Activated CD8-positive, alpha-beta memory T cell treated with anti-CD3 and anti-CD28 coated beads, Interleukin-2, amount 10 ng/mL, durations not matched to agents 7 days and 5 days (primary cell): ENCODE measurements at places on chromosomes 7 and 10. TPM values are rescaled to one million over a fixed set of nuclear protein-coding genes. Genes with fewer than 3 reads are reported as not detected.

Gene STEAP1B
- not detected for total RNA-seq

Gene NPSR1
- total RNA-seq = not detected

Gene DRGX
- total RNA-seq = not detected

Gene ANKRD30A
- not detected for total RNA-seq

Gene CTAGE4
- total RNA-seq = 1.8 TPM

Gene ADARB2
- not detected for total RNA-seq

Gene RADIL
- total RNA-seq = not detected

Gene LRRN3
- total RNA-seq = 82.3 TPM

DNA sequence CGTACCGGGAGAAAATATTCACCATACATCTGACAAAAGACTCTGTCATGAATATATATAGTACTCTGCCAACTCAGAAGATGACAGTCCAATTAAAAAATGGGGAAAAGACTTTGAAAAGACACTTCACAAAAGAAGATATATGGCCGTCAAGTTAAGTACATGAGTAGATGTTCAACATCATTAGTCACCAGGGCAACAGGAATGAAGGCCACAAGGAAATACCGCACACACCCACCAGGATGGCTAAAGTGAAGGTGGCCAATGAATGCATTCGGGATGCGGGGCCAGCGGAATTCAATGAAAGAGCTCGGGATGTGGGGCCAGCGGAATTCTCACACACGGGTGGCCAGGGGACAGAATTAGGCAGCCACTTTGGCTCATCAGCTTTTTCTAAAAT is 42.2 kb downstream of the MAD1L1 start:
- no peak overlapping the region for H3K27ac ChIP-seq
- no peak overlapping the region for H3K4me3 ChIP-seq
- H3K36me3 ChIP-seq = peaks cover 25% of the 10 kb centered on the region
- DNase-seq = no peak

DNA sequence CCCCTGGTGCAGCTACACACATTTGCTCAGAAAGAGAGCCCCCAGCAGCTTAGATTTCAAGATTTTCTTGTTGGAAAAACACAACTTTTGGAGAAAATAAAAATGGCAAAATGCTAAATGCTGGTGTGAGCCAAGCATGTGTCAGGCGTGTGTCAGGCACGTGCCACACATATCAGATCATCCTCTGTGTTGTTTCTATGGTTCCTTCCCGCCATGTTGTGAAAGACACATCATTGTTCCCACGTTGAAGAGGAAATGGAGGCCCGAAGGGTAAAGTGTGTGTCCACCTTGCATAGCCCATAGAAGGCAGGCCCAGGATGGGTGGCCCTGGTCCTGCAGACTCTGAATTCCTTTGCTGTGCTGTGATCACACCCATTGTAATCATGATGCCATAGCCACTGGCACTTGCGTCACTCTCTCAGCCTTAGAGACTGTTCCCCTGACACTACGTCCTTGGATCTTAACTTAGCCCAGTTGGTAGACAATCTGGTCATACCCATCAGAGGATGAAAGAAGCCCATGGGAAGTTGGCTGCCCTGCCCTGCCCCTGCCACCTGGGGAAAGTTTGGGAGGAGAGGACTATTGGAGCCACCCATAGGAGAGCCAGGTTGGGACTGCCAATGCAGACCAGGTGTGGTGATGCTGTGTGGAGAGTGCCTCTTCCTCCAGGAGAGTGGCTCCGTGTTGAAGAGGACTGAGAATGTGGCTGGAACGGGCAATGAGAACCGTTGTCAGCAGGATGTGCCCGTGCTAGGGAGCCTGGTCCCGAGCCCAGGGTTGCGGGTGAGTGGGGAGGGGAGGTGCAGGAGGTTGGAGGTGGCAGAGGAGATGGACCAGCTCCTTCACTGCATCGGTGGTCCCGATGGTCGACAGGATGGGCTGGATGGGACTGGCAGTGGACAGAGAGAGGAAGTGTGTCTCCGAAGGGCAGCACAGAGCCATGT is 65.6 kb upstream of the IGFBP3 start:
- no peak for DNase-seq
- H3K4me1 ChIP-seq = no peaks in the 10 kb centered on the region
- no peak overlapping the region for H3K4me3 ChIP-seq
- H3K36me3 ChIP-seq = no peaks in the 10 kb centered on the region
- H3K27me3 ChIP-seq = no peaks in the 10 kb centered on the region
- no peak overlapping the region for H3K27ac ChIP-seq

DNA sequence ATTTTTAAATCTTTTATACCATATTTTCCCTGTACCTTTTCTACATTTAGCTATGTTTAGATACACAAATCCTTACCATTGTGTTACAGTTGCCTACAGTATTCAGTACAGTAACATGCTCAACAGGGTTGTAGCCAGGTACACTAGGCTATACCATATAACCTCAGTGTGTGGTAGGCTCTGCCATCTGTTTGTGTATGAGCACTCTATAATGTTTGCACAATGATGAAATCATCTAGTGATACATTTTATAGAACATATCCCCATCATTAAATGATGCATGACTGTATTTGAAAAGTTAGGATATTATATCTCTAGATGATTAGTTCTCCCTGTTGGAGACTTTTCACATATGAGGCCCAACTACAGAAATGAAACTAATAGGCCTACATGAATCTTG is 188.6 kb downstream of the STK31 start:
- no peak for DNase-seq
- H3K4me1 ChIP-seq = peaks cover 23% of the 10 kb centered on the region
- peaks cover 17% of the 10 kb centered on the region for H3K27me3 ChIP-seq
- H3K4me3 ChIP-seq = no peak overlapping the region
- H3K27ac ChIP-seq = no peak overlapping the region
- H3K36me3 ChIP-seq = no peaks in the 10 kb centered on the region

GRCh38 chr7:23710000-23710399 is at the start of gene STK31:
STK31 (plus strand) TSS chr7:23710219; CDS start chr7:23710286, 67 bp downstream.
- no peaks in the 10 kb centered on the region for H3K4me1 ChIP-seq
- H3K36me3 ChIP-seq = peaks cover 7% of the 10 kb centered on the region
- DNase-seq = no peak
- H3K27me3 ChIP-seq = peaks cover 3% of the 10 kb centered on the region
- H3K27ac ChIP-seq = no peak within 1 kb of the TSS
- H3K4me3 ChIP-seq = no peak within 1 kb of the TSS

GRCh38 chr10:9068003-9068402 is 1013.5 kb downstream of the GATA3 start:
- H3K27ac ChIP-seq = no peak overlapping the region
- no peak overlapping the region for H3K4me3 ChIP-seq
- no peak for DNase-seq
- H3K36me3 ChIP-seq = no peaks in the 10 kb centered on the region
- H3K4me1 ChIP-seq = no peaks in the 10 kb centered on the region
